ENCODE measurements at places on chromosomes 2 and 18.

- DNase-seq, result no peak
These were observed 148.7 kb downstream of the TFCP2L1 start for GRCh38 chr2:121136323-121136722.

DNA sequence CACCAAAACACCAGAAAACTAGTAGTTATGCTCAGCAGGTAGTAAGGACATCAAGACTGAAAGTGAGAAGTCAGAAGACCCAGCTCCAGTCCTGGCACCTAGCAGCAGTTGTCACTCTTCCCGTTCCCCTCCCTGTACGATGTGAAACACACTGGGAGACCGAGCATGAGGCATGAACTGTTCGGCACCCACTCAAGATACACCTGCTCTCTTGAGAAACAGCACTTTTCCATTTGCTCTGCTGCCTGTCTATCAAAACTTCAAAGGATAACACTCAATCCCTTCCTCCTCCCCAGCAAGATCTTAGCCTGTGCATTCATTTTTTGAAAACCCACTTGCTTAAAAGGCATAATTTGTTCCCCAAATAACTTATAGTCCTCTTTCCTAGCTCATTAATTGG, 123.9 kb downstream of the PLEKHM3 start:
- DNase-seq, result no peak

DNA sequence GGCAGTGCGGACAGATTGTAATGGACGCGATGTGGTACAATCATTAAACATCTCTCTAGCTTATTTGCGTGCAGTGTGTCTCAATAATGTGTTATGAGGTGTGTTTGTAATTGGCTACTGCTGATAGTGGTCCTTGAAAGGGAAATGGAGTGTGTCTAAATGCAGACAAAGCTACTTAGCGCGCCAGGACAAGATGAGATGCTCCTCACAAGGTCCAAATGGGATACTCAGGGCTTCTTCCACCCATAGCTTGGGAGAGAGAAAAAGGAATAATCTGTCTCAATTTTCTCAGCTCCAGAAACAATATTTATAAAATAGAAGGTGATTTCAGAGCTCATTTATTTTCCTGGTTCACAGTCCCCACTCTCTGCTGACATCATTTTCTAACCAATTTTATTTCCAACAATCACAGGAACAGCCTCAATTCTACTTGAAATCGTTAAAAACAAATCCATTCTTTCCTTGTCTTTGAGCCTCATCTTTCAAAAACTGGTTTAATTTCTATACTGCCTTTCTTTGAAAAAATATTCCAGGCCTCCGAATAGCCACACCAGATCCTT, 28.5 kb downstream of the GALNT14 start:
- no peak for DNase-seq

- DNase-seq, result no peak
These were observed 35.6 kb upstream of the FOSL2 start for GRCh38 chr2:28357055-28357454.

- no peak for DNase-seq
These were observed 250.9 kb downstream of the DSEL start for GRCh38 chr18:67265464-67266245.

- no peak for DNase-seq
These were observed 72.8 kb downstream of the PTH2R start for GRCh38 chr2:208479342-208479741.

GRCh38 chr2:101474731-101475384, at the start of gene RFX8:
Gene RFX8, minus strand, starts transcription at chr2:101475112. Its CDS starts 8,264 bp downstream, at chr2:101466848.
- no peak for DNase-seq

- no peak for DNase-seq
These were observed 93.3 kb downstream of the COLEC12 start for GRCh38 chr18:407191-407590.

GRCh38 chr2:179338681-179339080, 74.0 kb upstream of the SESTD1 start:
- no peak for DNase-seq

DNA sequence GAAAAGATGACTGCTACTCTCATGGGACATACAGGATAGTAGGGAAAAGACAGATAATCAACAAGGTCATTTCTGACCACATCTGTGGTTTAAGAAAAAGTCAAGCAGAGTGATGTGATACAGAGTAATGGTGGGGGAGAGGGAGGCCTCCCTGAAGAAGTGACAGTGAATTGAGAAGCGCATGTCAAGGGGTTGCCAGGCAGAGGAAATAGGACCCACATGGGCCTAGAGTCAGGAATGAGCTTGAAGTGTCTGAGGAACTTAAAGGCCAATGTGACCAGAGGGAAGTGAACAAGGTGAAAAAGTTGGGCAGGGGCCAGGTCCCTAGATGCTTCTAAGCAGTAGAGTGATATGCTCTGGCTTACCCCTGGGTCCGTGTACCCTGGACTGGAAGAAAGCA, 113.5 kb upstream of the PPP1CB start:
- no peak for DNase-seq

DNA sequence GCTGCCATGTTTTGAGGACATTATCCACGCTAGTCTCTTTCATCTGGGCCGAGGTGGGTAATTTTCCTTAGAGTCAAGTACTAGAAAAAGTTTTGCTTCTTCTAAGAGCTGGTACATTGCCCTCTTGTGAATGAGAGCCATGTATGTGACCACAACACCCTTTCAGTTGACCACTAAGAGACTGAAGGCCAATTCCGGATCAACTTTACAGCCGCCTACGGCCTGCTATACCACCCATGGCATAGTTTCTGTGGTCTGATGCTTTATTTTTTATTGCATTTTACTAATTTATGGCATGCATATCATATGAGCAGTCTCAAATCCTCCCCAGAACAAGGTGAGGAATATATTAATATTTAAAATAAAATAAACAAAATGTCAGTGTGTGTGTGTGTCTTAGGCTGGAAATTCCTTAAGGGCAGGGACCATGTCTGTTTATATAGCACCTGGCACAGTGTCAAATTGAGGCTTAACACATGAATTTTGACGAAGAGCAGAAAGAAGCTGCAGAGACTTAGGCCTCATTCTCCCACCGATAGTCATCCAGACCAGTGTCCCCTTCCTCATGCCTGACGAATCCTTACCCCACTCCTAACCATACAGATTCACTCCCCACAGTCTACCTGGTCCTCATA, 35.4 kb downstream of the PSD4 start:
- DNase-seq, result no peak

DNA sequence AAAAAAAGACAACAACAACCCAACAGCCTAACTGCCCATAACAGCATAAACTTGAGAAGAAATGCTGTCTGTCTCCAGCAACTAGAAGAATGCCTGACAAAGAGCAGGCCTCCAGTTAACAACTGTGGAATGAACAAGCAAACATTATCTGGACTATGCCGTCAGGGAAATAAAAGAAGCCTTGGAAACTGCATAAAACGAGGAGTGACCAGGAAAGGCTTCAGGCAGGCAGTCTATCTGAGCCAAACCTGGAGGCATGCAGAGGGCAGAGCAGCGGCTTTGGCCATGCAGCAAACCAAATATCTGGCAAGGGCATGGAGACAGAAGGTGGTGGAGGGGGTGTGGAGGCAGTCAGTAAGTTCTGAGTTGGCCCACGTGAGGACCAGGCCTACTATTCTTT, 11.1 kb downstream of the HES6 start:
- no peak for DNase-seq

DNA sequence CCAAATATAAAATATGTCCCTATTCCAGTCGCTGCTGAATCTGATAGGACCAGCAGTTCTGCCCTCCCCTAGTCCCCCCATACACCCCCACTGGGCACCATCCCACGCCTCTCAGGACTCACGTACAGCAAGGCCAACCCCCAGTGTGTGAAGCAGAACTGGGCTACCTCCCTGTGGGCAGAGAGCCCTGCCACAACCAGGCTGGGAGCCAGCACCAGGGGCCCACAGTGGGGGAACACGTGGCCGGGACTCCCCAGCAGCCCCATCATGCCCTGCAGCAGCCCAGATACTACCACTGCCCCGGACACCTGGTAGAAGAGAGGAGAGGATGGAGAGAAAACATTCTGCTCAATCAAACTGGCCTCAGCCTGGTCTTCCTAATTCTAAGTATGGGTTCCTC, 1.3 kb downstream of the SLC23A3 start:
- DNase-seq, result no peak

- DNase-seq, result no peak
These were observed 40.6 kb upstream of the CSRNP3 start for GRCh38 chr2:165428926-165429325.

DNA sequence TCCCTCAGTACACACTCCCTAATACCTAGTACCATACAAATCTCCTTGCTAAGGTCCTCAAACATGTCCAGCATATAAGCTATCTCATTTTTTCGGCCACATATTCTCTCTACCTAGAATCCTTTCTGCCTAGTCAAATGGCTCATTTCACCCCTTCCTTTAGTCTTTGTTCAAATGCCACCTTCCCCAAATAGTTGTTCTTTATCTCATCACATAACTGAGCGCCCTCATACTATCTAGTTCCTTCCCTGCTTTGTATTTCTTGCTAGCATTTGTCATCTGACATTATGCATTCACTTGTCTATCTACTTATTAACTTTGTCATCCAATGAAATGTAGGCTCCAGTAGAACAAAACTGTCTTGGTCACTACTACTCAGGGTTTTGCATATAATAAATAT, 35.5 kb downstream of the RPRD1A start:
- DNase-seq, result no peak

DNA sequence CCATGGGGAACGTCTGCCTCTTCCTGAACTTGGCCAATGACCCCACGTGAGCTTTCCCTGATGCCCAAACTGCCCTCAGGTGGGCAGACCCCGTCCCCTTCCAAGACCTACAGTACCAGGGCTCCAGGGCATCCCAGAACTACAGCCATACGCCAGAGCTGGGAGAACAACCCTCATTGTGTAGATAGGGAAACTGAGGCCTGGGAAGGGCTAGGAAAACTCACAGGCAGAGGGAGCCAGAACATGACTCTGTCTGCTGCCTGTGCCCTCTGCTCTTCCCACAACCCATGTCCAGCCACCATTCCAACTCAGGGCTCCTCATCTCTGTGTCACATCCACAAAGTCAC, 16.8 kb upstream of the ANKRD53 start:
- DNase-seq, result no peak

DNA sequence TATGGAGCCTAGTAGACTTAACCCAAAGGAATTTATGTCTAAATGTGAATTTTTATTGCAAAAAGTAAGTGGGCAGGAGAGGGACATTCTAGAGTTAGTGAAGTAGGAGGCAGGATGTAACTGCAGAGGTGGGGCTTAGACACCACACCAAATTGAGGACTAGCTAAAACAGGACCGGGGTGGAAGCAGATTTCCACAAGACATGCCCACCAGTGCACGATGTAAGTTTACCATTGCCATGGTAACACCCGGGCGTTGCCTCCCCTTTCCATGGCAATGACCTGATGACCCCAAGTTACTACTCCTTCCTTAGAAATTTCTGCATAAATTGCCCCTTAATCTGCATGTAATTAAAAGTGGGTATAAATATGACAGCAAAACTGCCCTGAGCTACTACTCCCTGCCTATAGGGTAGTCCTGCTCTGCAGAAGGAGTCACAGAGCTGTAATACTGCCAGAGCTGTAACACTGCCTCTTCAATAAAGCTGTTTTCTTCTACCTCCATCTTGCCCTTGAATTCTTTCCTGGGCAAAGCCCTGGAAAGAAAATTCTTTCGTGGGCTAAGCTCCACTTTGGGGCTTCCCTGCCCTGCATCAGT, 509.7 kb downstream of the ERBB4 start:
- no peak for DNase-seq

GRCh38 chr2:238397356-238397755, 29.4 kb upstream of the ASB1 start:
- no peak for DNase-seq
